Activated T-cell treated with anti-CD3 and anti-CD28 coated beads, Interleukin-2, amount 50 U/mL, for 4 hours (primary cell): ENCODE measurements at places on chromosomes 3 and 15.

DNA sequence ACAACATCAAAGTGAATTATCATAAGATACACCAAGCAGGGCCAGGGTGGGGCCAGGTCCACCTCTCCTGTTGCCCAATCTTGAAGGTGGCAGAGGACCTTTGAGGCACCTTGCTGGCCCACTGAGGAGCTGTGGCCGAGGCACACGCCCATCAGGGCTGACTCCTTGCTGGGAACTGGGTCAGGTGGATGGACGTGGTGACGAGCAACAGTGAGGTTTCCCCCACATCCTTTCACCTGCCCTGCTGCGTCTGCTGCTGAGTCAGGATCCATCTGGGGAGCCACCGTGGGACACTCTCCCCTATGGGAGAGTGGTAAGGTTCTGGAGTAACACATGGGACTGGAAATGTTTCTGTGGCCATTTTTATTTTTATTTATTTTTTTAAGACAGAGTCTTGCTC, 17.3 kb upstream of the FURIN start:
- DNase-seq, result no peak

GRCh38 chr15:45678459-45679178, 43.8 kb downstream of the SQOR start:
- DNase-seq, result no peak

GRCh38 chr3:23537101-23537551, 268.6 kb upstream of the UBE2E1 start:
- DNase-seq, result no peak

- no peak for DNase-seq
Observed at GRCh38 chr3:191136347-191136746, 62.7 kb upstream of the OSTN start.

- no peak for DNase-seq
Observed at GRCh38 chr3:47098910-47099309, 65.0 kb downstream of the SETD2 start.

GRCh38 chr3:194424953-194425352, 25.9 kb upstream of the GP5 start:
- DNase-seq, result no peak
